ENCODE measurements at places on chromosomes 6 and 20.
A peak's percentile ranks its signal among the peaks of the same experiment; 100 is the strongest.

GRCh38 chr20:52915564-52915963 lies 56.6 kb upstream of the TSHZ2 start:
- no peak for DNase-seq

DNA sequence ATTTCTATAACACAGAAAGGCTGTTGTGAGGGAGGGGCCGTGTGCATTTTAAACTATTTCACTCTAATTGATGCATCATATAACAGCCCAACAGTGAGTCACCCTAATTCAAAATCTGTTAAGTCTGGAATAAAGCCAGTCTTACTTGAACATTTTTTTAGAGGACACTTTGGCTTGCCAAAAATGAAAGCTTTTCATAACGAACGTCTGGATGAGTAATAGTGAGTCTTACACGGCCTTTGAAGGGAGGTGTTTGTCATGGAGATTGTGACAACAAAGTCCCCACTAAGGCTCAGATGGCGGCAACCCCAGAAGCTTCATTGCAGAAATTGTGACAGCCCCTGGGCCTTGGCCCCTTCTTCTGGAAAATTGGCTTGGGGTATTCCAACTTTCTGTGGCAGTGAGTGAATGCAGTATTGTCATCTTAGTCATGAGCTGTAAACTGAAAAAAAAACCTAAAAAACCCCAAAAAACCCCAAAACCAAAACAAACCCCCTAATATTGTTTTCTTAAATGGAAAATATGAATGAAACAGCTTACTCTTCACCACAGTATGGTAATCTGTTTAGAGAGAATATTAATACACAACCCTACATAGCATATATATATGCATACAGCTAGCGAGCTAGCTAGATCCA lies 92.6 kb upstream of the CLDN20 start:
- peak; percentile 82 for DNase-seq

DNA sequence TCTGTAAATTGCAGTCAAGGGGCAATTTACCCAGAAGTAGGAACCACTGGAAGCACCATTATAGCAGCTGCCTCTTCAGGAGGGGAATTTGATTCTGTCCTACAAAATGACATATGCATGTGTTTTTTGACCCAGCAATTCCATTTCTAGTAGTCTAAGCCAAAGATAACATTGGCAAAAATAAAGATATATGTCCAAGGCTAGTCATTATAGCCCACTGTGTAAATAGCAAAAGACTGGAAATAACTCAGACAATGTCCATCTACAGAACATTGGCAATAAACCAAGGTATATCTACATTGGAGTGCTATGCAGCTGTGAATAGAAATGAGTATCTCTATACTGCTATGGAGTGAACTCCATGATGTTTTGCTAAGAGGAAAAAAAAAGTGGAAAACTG lies 12.5 kb upstream of the PANK2 start:
- no peak for DNase-seq

DNA sequence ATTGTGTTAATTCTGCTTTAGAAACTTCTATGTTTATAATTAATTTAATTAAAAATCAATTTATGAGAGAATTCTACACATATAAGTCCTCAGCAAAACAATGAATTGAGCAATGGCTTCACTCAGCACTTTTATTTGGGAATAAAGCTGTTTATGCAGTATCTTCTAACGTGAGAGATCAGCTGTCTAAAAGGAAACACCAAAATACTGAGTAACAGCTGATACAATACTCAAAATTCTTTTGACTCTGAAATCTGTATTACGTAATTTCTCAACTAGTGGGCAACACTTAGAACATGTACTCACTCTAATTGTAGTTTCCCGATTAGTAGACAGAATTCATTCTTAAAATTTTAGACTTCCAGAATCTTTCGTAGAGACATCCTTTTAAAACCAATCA lies 49.8 kb downstream of the MAP3K7 start:
- no peak for DNase-seq

GRCh38 chr6:5357486-5357885 lies 96.2 kb downstream of the FARS2 start:
- no peak for DNase-seq

DNA sequence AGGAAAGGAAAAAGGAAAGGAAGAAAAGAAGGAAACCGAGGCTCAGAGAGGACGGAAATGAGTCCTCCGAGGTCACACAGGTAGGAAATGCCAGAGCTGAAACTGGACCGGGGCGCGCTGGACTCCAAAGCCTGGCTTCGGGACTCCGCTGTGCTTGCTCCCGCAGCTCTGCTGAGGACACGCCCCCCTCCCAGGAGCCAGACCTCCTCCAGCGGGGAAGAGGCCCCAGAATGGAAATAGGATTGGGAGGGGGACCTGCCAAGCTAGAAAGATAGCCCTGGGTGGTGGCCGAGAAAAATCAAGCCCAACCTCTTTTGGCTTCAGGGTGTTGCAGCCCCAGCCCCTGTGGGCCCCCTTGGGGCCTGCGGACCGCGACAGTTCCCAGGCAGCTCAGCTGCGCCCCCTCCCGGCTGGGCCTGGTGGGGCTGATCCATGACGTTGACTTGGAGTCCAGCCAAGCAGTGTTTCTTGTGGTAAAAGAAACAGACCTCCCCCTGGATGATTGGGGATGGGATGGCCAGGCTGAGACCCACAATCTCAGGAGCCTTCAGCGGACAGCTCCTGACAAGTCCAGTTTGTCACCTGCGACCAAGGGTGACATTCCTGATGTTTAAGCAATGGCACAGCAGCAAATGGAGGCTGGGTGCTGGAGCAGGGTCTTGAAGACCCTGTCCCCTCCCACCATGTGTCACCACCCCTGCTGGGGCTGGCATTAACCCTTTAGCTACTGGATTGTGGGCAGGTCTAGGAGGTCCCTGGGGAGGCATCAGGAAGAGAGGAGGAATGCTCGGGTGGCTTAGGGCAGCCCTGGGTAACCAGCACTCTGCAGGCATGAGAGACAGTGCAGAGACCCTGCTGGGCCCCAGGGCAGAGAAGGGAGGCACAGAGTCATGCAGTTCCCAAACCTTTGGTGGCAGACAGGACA lies 55.4 kb downstream of the RIPOR3 start:
- peak; percentile 34 for DNase-seq

- DNase-seq, result no peak
These were observed 80.6 kb upstream of the PROKR2 start for GRCh38 chr20:5397393-5397792.

- DNase-seq, result no peak
These were observed 208.0 kb upstream of the TAB2 start for GRCh38 chr6:149109397-149110070.

DNA sequence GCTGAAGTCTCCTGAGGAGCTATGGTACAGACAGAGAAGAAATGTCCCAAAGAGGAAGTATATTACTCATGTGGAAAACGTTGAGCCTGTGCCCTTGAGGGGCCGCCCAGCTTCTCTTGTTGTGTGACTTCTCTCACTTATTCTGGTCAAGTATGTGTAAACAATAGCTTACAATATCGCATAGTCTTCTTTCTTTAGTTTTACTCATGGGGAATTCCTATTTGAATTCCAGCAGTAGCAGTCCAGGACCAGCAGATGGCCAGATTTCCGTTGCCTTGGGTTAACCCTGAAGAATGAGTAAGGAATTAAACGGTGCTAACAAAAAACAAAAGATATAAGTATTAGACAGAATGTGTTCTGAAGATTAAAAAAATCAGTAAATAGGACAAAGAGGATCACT lies 522.0 kb upstream of the GJE1 start:
- no peak for DNase-seq

GRCh38 chr20:64042054-64042781 lies 6.2 kb downstream of the C20orf204 start:
- DNase-seq, result no peak

GRCh38 chr6:11538052-11538818 lies 686 bp downstream of the TMEM170B start:
- DNase-seq, result peak; percentile 4

- no peak for DNase-seq
These were observed 1.5 kb downstream of the FAM210B start for GRCh38 chr20:56360133-56360907.

DNA sequence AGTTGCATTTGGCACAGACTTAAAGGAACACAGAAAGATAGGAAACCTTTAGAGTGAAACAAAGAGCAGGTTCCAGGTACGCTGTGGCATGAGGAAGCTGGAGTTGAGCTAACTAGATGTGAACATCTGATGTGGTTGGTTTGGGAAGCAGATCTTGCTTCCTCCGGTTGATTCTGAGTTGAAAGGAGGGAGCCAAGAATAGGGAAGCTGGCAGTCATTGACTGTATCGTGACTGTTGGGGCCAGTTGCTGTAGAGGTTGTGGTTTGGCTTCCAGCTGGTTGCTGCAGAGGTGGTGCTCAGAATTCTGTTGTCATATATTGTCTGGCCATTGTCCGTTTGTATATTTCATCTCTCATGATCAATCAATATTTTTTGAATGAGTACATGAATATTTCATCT lies 325.9 kb downstream of the PLCB1 start:
- no peak for DNase-seq

GRCh38 chr6:68506911-68507310 lies 128.2 kb upstream of the ADGRB3 start:
- no peak for DNase-seq

DNA sequence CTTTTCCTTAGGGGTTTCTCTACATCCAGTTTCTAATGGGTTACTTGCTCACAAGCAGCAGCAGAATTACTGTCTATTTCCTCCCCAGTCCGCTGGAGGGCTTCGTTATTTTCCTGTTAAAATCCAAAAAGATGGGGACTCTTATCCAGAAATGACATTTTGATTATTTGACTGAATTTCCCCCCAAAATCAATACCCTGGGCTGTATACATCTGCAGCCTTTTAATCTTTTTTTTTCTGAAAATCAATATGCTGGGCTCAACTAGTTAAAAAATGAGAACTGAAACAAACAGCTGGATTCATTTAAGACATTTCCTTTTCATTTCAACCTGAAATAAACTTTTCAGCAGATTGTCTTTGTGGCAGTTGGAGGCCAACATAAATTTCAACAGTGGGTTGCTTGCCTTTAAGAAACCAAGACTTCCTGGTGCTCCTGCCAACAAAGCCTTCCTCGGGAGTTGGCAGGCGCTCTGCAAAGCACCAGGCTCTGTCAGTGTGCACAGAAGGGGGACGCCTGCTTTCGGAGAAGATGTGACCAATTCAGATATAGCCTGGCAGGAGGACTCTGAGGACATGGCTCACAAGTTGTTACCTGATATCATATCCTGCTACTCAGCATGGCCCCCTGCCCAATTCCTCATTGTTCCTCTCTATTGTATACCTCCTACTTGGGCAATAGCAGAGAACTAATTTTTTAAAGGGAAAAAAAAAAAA lies 204.7 kb upstream of the ARG1 start:
- no peak for DNase-seq

All from stimulated activated CD4-positive, alpha-beta T cell treated with anti-CD3 and anti-CD28 coated beads, Interleukin-15, amount 100 ng/mL, for 48 hours (primary cell).